ENCODE measurements at places on chromosomes 1 and 21.

DNA sequence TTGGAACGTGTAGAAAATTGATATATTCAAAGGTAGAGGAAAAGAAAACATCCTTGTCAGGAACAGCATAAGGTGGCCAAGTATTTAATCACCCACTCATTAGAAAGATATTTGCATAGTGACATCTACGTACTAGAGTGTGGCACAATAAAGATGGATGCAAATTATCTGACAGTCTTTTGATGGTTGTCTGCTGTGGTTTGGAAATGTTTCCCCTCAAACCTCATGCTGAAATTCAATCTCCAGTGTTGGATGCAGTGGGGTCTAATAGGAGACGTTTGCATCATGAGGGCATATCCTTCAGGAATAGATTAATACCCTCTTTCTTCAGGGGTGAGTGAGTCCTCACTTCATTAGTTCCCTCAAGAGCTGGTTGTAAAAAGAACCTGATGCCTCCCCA, 34.1 kb upstream of the RUNX1 start:
- no peak for DNase-seq

GRCh38 chr1:165666152-165666825, 32.1 kb downstream of the ALDH9A1 start:
- DNase-seq = no peak

- DNase-seq = no peak
Observed at GRCh38 chr1:20586953-20587660, 1.8 kb upstream of the CDA start.

- DNase-seq = no peak
Observed at GRCh38 chr1:29081201-29081600, 42.5 kb downstream of the TMEM200B start.

GRCh38 chr1:42945164-42945563, 13.5 kb downstream of the SLC2A1 start:
- no peak for DNase-seq

- no peak for DNase-seq
Observed at GRCh38 chr1:153922076-153922971, 448 bp downstream of the GATAD2B start.

GRCh38 chr21:37228003-37228400, 39.1 kb downstream of the VPS26C start:
- DNase-seq = no peak

GRCh38 chr1:234675006-234675405, 65.0 kb upstream of the IRF2BP2 start:
- DNase-seq = no peak

GRCh38 chr1:68121536-68121935, 71.1 kb upstream of the DIRAS3 start:
- no peak for DNase-seq

DNA sequence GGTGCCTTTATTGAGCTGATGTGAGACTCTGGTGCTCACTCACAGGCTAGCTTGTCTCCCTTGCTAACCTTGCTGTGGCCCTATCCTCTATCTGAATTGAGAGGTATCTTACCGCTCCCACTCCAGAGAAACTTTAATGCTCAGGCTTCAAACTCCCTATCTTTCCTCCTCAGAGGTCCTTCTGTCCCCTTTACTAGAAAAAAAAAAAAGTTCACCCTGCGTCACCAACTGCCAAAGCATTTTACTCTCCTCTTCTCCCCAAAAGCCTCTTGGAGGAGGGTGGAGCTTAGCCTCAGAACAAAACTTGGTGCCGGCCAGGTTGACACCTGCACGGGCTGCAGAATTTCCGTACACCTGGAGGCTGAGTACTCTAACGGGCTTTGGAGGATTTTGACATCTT, 55.1 kb downstream of the ATP2B4 start:
- DNase-seq = no peak

GRCh38 chr1:202908998-202909397, 18.0 kb downstream of the KLHL12 start:
- DNase-seq = no peak

DNA sequence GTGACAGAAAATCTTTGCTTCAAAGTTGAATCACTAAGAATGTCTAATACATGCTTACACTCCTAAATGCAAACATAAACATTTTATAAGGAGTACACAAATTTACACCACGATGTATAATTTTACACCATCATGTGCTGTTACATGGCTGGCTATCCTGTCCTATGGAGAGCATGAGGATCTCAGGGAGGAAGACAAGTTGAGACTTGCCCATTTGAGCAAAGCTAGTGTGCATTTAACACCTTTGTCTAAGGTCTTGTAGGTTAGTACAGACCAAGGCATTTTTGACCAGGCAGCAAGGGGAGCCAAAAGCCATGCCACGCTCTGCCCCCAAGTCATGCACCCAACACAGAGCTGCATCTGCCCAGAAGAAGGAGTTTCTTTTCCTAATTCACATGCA, 14.5 kb upstream of the COG2 start:
- DNase-seq = no peak

DNA sequence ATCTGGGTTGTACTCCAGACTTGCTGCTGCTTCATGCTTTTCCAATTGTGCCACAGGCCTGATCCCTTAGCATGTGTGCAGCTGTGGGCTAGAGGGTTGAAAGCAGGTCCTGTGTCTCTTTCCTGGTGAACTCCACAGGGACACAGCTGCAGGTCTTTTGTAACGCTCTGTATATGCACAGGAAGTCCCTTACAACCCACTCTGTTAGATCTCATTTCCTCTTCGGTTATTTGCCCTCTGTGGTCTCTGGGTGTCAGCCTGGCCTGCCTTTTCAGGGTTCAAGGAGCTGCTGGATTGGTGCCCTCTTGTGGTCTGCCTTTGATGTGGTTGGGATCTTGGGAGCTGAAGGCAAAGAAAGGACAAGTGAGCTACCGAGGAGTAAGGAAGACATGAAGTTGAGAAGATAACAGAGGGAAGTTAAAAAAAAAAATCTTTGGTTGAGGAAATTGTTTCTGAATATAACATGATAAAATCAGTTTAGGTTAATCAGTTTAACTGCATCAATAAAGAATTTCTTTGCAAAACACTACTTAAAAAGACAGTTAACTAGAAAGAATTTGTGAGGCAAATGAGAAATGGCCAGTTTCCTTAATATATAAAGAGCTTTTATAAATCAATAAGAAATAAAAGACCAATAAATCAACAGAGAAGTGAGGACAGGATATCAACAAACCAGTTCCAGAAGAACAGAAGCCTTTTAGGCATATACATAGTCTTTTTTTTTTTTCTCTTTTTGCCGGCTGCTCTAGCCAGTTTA, 44.1 kb downstream of the UCK2 start:
- DNase-seq = no peak

DNA sequence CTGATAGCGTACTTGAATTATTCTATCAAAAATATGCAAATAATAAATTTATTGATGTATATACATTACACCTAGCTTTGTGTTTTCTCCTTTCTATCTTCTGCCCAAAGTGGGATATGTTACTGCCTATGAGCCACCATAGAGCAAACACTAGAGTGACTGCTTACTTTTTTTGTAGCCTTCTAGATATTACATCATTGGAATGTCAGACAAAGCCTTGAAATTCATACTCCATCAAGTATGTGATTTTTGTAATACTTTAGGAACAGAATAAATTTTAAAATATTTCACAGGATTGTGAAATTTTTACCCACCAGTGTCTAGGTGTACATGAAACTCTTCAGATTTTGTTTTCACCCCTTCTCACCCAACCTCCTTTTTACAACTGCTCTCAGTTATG, 787.6 kb downstream of the USP25 start:
- no peak for DNase-seq

DNA sequence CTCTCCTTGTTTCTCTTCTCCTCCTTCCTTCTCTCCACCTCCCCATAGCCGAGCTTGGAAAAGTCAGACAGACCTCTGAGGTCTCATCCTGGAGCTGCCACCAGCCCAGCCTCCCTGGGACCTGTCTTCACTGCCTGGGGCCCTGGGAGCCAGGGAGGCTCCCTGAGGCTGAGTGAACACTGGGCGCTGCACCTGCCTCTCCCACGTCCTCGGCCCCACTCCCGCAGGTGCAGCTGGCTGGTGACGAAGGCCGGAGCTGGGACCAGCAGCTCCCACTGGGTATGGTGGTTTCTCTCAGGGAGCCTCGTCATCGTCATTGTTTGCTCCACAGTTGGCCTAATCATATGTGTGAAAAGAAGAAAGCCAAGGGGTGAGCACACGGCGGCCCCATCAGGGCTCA, 5.3 kb downstream of the TNFRSF14 start:
- DNase-seq = no peak

GRCh38 chr1:58094221-58094620, 452.3 kb downstream of the OMA1 start:
- no peak for DNase-seq

DNA sequence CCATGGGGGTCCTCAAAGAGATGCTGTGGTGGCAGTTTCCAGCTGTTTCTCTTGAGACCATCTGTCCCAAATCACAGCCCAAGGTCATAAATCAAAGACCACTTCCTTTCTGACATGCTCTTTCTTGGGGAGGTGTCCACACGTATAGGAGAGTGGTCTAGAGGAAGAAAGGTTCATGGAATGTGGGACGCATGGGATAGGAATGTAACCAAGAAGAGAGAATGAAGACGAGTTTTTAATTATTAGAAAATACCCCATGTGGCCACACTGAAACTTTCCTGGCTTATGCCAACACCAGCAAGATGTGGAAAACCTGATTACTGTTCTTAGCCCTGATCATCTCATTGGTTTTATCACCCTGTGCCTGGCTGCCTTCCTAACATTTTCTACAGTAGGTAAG, 124.2 kb upstream of the IFFO2 start:
- DNase-seq = no peak

DNA sequence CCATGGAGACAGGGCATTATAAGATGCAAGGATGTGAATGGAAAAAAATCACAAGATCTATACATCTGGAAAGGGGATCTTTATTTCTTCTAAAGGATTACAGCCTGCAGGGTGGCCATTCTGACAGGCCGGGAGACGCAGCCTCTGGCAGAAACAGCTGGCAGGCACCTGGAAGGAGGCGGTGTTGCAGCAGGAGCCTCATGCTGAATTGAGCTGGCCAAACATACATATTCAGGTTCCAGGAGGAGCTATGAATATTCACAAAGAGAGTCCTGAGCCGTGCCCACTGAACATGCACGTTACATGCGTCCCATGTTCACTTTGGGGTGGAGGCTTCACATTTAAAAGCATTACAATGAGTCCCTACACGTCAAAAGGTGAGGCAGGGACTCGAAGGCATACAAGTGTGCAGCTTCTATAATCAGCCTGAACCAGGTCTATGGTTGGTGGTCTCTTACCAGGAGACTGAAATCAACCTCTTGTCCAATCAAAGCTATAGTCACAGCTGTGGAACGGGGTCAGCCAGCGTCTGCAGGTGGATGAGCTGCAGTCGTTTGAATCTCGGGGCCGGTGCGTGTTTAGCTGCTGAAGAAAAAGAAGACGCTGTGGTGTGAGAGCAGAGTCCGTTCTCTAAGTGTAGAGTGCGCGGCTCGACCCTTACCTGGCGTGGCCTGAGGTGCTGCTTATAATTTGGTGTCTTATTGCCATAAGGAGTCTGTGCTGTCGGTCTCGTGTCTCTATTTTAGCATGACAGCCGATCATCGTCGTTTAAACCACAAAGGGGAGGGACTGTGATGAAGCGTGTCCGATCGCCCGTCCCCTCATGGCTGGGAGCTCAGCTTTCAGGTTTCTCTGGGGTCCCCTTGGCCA, 183.0 kb downstream of the ETS2 start:
- no peak for DNase-seq

GRCh38 chr21:15199414-15200383, 134.9 kb upstream of the NRIP1 start:
- DNase-seq = no peak

GRCh38 chr1:5904551-5904950, 87.7 kb downstream of the NPHP4 start:
- no peak for DNase-seq

DNA sequence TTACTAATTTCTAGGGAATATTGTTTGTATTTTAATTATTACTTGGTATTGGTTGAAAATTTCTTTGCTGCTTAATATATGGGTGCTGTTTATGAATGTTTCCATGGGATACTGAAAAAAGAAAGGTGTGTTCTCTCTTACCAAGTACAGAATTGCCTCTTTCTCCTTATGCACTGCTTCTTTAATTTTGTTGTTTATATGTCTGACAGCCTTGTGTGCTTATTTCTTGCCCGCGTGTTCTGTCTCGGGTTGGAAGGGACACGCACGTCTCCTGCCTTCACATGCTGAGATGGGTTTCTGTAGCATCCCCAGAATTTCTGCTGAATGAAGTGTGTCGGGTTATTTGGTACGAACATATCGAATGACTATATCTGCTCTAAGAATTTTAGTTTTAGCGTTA, 51.1 kb downstream of the AGPAT3 start:
- no peak for DNase-seq

DNA sequence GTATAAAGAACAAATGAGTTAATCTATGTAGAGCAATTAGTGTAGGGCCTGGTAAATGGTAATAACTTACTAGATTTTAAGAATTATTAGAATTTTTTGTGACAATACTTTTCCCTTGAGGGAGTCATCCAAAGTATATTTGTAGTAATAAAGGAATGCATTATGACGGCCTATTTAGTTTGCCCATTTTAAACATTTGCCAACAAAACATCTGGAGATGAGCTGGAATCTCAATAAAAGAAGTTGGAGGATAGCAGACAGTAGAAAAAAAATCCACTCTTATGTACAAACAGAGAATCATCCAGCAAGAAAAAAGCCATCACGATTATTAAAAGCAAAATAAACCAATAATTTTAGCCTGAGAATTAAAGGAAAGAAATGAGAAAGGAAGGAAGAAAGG, 567.3 kb upstream of the ADAMTS5 start:
- no peak for DNase-seq

- no peak for DNase-seq
Observed at GRCh38 chr1:185152187-185152767, 4.5 kb downstream of the TRMT1L start.

GRCh38 chr1:101854271-101854670, 142.5 kb downstream of the OLFM3 start:
- no peak for DNase-seq

Data from NCI-H2081 treated with DMSO at 0.1 percent for 48 hours (cell line).